ENCODE measurements at places on chromosomes 12 and 14.

DNA sequence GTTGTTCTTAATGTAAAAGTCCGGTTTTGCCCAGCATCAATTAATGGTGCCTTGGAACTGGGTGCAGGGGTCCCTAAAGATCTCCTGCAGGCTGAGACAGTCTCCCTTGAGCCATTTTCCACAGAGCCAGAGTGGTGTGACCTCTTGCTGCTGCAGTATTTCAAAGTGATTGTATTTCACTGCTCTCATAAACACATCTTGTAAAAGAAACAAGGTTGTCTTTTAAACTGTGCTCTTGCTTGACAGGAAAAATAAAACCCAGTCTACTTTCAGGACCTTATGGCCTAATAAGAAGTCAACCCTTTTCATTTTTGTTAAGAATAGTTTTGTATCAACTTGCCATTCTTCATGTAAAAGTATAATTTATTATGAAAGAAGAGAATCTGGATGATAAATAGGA lies 44.7 kb downstream of the TMEM117 start:
- no peak for DNase-seq

- DNase-seq = no peak
Measured at GRCh38 chr12:34400411-34400881, 378.1 kb downstream of the ALG10 start.

DNA sequence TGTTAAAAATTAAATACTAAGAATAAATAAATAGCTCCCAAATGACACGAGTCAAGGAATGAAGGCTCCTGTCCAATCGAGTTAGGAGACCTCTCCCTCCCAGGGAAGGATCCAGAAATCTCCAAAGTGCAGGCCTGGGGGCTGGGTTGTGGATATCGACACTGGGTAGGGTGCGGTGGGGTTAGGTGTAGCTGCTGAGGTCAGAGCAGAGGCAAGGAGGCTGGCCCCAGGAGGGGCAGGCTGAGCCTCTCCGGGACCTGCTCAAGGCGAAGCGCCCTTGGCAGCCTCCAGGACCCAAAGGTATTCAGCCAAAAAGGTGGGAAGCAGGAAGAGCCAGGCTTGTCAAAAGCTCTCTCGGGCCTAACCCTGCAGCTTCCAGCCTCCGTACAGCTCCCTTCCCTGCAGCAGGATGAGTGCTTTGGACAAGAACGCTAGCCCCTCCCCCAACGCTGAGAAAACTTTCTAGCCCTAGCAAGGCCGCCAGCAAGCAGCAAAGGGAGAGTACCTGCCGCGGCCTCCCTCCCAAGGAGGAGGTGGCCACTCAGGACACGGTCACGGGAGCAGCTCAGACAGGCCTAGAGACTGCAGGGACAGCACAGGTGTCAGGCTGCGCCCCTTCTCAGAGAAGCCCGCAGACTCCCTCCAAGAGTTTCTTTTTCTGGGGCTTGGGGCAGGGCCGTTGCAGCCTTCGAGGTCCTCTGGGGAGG lies 3.7 kb upstream of the PNMA1 start:
- no peak for DNase-seq

GRCh38 chr14:69716478-69717187 lies 50.3 kb upstream of the SRSF5 start:
- no peak for DNase-seq

DNA sequence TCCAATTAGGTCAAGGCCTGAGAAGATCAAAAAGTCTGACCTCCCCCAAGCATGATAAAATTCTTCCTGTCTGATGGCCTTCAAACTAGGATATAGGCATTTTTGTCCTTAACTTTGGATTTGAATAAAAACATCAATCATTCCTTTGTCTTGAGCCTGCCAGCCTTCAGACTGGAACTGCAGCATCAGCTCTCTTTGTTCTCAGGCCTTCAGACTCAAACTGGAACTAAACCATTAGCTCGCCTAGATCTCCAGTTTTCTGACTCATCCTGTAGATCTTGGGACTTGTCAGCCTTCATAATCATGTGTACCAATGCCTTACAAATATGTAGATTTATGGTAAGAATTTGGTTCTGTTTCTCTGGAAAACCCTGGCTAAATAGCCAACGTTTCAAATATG lies 721.7 kb downstream of the GALC start:
- no peak for DNase-seq

DNA sequence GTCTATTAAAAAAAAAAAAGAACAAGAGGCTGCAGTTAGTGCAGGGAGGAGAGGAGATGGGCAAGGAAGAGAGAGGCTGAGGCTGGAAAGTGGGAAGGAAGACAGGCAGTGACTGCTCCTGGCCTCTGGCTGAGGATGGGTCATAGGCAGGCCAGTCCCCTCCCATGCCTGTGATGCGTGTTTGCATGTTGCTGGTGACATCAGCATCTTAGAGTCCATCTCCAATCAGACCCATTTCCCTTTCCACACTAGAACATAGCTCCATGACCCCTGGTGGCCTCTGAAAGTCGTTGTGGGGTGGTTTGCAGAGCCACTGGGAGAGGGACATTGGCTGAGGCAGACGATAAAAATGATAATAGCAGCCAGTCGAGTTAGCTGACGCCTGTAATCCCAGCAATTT lies 132.9 kb downstream of the PTPN11 start:
- DNase-seq = no peak

DNA sequence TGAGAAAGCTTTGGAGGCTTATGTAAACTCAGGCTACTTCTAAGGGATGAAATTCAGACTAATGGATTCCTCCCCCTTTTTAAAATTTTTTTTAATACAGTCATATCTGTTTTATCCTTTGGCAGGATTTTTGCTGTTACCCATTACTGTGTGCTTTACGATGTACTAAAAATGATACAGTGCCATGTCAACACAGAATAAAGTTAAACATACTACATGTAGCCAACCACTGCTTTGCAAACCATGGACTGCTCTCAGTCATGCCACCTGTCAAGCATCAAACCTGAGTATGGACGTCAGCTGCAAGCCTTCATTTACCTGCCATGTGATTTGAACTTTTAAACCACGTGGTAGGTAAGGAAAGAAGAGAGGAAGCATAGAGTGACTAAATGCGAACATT lies 325.8 kb downstream of the FUT8 start:
- no peak for DNase-seq

- DNase-seq = no peak
Measured at GRCh38 chr12:108699955-108700563, 31.3 kb downstream of the CORO1C start.

- DNase-seq = no peak
Measured at GRCh38 chr12:131831635-131832041, 3.4 kb downstream of the MMP17 start.

GRCh38 chr14:99571303-99571986 lies 32.6 kb downstream of the CCDC85C start:
- no peak for DNase-seq

DNA sequence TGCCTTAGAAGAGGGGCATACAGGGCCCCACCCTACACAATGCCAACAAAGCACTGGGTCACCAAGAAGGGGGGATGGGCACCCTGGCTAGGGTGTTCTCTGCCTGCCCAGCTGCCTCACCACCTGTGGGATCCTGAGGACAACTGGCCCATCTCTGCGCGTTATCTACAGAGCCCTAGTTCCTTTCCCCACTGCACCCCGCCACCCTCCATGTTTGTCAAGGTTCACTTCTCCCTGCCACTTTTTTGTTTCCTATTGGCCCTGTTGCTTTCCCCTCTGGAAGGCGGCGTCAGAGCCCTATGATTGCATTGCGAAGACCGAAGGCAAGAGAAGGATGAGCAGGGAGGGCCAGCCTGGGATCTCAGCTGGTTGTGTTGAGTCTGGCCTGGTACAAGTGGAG lies 1.6 kb downstream of the SLC48A1 start:
- no peak for DNase-seq

- no peak for DNase-seq
Measured at GRCh38 chr12:94763462-94763861, 113.1 kb upstream of the TMCC3 start.

- DNase-seq = no peak
Measured at GRCh38 chr12:25404955-25405354, 148.1 kb downstream of the LMNTD1 start.

- DNase-seq = no peak
Measured at GRCh38 chr12:107656302-107656701, 29.3 kb upstream of the PWP1 start.

DNA sequence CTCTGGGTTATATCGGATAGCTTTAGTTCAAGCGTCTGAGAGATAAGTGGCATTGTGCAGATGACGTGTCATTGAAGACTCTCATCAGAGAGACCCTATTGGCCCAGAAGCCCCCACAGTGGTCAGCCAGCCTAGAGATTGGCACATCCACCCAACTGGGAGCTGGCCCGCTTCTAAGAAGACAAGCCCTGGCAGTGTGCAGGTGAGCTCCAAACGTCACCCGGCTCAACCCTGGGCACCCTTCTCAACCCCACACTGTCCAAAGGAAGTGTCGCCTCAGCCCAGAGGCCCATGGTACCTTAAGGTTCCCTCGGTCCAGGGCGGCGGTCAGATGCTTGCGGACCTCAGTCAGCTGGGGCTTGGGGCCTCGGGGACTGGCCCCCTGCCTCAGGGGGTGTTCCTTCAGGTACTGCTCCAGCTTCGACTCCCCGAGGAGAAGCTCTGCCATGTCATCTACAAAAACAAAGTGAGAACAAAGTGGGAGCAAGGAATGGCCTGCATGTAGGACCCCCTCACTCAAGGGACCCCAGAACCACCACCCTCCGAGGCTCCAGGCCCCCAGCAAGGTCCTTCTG lies 30.3 kb downstream of the TTC7B start:
- DNase-seq = no peak

- DNase-seq = no peak
Measured at GRCh38 chr14:96583569-96584041, 81.4 kb downstream of the PAPOLA start.

DNA sequence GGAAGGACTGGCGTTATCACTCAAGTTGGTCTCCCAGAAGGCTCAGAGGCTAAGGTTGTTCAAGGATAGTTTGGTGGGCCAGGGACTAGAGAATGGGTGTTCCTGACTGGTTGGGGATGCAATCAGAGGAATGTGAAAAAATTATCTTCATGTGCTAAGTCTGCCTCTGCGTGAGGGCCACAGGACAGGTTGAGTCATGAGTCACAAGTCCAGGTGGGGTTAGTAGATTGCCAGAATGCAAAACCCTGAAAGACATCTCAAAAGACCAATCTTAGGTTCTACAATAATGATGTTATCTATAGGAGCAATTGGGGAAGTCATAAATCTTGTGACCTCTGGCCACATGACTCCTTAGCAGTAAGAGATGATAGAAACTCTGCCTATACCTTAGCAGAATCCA lies 220.1 kb upstream of the EEA1 start:
- DNase-seq = no peak

- no peak for DNase-seq
Measured at GRCh38 chr12:16294376-16294956, 17.0 kb upstream of the SLC15A5 start.

- DNase-seq = no peak
Measured at GRCh38 chr12:21169878-21170472, 39.0 kb downstream of the SLCO1B1 start.

DNA sequence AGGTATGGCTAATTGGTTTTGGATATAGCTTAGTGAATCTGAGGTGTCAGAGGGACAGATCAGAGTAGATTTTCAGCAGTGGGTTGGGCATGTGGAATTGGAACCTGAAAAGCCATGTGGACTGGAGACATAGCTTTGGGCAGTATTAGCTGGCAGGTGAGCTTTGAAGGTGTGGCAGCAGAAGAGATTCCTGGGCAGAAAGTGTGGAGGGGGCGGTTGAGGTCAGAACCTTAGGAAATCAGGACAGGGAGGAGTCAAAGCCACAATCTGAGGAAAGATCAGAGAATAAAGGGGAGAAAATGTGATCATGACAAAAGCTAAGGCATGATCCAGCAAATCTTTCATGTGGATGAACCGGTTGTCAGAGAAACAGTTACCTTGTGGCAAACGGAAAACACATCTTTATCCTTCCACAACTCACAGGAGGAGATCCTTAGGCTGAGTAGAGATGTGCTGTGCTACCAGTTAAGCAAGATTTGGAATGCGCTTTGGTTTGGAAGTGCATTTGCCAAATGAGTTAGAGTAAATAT lies 56.4 kb downstream of the PTGER2 start:
- no peak for DNase-seq

DNA sequence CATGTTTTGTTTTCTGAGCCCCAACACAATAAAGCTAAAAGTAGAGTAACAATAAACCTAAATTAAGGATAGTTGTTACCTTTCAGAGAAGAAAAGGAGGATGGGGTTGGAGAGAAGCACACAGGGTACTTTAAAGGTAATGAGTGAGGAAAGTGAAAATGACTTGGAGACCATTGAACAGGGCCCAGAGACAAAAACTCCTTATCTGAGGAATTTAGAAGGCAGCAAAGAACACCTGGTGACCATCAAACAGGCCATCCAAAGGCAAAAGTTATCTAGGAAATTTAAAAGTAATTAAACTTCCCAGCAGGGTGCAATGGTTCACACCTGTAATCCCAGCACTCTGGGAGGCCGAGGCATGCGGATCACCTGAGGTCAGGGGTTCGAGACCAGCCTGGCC lies 39.0 kb upstream of the CEP83 start:
- no peak for DNase-seq

GRCh38 chr12:76623931-76624330 lies 64.4 kb upstream of the OSBPL8 start:
- DNase-seq = no peak

GRCh38 chr14:68191567-68192321 lies 372.2 kb downstream of the RAD51B start:
- DNase-seq = no peak

DNA sequence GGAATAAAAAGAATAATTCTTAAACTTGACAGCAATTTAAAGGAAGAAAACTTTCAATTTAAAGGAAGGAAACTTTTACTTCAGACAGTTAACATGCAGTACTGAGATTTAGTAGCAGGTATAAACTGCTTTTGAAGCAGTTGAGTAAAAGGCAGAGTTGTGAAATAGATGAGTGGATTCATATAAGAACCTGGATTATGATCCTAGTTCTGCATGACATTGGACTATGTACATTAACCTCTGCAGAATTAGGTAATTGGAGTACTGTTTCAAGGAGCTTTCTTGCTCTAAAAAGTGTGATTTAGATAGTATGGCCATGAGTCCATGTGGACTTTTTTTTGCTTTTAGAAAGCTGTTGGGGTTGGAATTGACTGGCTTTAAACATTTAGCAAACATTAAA lies 29.7 kb downstream of the ATP2A2 start:
- DNase-seq = no peak

DNA sequence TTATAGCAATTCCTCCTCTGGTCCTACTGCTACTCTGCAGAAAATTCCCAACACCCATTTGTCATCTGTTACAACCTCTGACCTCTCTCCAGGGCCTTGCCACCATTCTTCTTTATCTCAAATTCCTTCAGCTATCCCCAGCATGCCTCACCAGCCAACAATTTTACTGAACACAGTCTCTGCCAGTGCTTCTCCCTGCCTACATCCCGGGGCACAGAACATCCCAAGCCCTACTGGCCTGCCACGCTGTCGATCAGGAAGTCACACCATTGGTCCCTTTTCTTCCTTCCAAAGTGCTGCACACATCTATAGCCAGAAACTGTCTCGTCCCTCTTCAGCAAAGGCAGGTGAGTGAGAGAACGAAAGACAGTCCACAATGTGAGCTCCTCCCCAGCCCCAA lies 122.1 kb downstream of the TTLL5 start:
- no peak for DNase-seq

Data from stimulated activated CD4-positive, alpha-beta T cell treated with anti-CD3 and anti-CD28 coated beads, TNF-alpha, amount 100 ng/mL, for 1 hour (primary cell).